ENCODE measurements at places on chromosomes 13 and 19.

DNA sequence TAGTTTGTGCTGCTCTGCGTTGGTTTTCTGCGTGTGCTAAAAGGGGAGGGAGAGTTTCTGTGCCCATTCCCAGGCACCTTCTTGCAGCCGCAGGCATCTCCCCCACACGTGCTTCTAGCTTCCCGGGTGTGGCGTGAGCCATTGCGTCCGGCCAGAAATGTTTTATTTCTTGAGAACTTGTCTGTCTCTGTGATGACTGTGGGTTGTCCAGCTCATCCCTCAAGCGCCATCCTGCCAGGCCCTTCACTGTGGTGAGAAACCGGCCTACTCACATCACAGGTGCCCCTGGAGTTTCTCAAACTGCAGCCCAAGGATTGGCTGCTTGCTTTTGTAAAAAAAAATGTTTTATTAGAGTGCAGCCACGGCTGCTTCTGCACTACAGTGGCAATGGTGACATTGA is 24.2 kb downstream of the EPN1 start:
- no peak for DNase-seq
- H3K27me3 ChIP-seq, result no peaks in the 10 kb centered on the region
- H3K4me3 ChIP-seq, result no peak overlapping the region
- no peaks in the 10 kb centered on the region for H3K4me1 ChIP-seq
- H3K36me3 ChIP-seq, result no peaks in the 10 kb centered on the region
- no peak overlapping the region for H3K27ac ChIP-seq

DNA sequence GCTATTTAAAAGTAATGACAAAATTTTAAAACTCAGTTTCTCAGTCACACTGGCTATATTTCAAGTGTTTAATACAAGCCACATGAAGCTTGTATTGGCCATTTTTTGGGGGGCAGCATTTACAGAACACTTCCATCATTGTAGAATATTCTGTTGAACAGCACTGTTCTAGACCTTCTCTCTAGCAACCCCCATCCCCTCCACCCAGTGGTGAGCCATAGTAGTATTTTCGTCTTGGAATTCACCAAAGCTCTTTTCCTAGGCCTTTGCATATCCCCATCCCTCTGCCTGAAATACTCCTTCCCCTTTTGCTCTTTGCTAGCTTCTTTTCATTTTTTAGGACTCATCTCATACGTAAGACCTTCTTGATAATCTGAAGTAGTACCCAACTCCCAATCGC is 99.5 kb downstream of the ZC3H13 start:
- H3K27me3 ChIP-seq, result no peaks in the 10 kb centered on the region
- H3K36me3 ChIP-seq, result no peaks in the 10 kb centered on the region
- DNase-seq, result no peak
- no peak overlapping the region for H3K4me3 ChIP-seq
- H3K27ac ChIP-seq, result no peak overlapping the region

GRCh38 chr19:18211683-18212082 is 7.8 kb upstream of the RAB3A start:
- no peaks in the 10 kb centered on the region for H3K36me3 ChIP-seq
- peaks cover 10% of the 10 kb centered on the region for H3K27me3 ChIP-seq
- H3K4me1 ChIP-seq, result peaks cover 7% of the 10 kb centered on the region
- no peak overlapping the region for H3K27ac ChIP-seq
- no peak overlapping the region for H3K4me3 ChIP-seq

DNA sequence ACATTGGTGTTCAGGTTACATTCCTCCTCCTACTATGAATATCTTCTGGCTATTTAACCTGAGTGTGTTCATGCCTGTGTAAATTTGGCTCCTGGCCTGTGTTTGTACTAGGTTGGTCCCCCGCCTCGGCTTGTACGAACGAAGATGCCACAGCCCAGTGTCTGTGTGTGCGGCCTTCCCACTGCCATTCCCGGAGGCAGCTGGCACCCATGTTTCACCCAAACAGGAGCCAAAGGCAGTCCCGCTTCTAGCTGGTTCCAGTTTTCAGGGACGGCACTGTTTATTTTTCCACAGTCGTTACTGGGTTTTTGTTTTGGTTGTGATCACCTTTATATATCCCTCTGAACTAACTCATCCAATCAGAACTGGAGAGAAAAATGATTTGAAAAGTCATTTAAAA is 102.5 kb upstream of the ZNF536 start:
- no peaks in the 10 kb centered on the region for H3K27me3 ChIP-seq
- DNase-seq, result no peak
- no peaks in the 10 kb centered on the region for H3K36me3 ChIP-seq
- H3K27ac ChIP-seq, result no peak overlapping the region
- no peaks in the 10 kb centered on the region for H3K4me1 ChIP-seq
- no peak overlapping the region for H3K4me3 ChIP-seq

DNA sequence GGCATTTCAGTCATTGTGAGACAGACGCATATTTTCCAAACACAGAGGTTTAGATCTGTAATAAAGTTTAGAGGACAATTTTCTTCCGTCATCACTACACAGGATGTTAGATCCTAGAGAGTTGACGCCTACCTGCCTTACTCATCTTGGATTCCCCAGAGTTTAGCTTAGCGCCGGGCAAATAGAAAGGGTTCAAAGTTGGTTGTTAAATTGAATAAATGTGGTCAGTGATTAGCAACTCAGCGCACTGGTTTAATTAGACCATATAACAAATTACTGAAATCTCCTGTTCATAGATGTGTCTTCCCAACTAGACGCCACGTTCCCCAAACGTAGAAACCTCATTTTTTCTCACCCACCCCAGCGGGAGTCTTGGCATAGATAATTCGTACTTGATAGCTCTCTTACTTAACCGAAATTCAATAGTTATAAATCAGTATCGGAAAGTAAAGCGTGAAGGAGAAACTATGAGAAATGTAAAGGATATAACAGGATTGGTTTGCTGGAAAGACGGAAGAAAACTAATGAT is 726 bp upstream of the UFM1 start:
- H3K4me1 ChIP-seq, result peaks cover 46% of the 10 kb centered on the region
- H3K27ac ChIP-seq, result peak overlapping the region; percentile 83
- H3K27me3 ChIP-seq, result no peaks in the 10 kb centered on the region
- no peak for DNase-seq

DNA sequence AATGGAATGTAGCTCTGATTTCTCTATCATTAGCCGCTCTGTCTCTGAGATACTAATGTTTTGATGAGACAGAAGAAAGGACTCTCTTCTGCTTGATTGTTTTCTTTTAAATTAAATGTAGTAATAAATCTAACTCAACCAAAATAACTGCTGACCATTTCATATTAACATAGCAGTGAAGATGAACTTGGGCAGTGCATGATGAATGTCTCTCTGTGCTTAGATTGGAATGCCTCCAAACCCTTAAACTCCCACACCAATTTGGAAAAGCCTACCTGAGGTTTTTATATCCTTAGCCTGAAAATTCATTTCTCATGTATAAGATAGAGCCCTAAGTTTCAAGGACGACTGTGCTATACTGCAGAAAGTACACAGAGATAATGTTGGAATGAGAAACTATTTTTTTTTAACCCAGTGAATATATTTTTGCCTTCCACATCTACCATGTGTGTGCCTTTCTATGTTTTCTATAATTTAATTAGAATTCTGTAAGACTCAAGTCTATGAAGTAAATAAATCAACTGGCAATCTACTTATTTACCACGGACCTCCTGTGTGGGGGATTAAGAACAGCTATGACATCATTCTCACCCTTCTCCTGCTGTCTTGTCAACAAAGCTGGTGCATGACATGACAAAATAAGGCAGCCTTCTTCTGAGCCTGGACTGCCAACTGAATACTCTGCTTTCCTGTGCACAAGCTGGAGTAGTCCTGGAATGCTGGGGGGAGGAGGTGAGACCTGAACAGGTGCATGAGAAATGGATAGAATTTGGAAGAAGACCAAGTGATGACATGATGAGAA is 155.5 kb downstream of the FGF9 start:
- no peaks in the 10 kb centered on the region for H3K36me3 ChIP-seq
- no peak overlapping the region for H3K27ac ChIP-seq
- no peak for DNase-seq
- H3K4me3 ChIP-seq, result no peak overlapping the region
- H3K27me3 ChIP-seq, result no peaks in the 10 kb centered on the region

All from tibial nerve (tissue), 4 donors.